ENCODE measurements at places on chromosomes 6 and 20. TPM values are rescaled to one million over a fixed set of nuclear protein-coding genes. Genes with fewer than 3 reads are reported as not detected.

Gene HAO1
- not detected for total RNA-seq

Gene CLDN20
- total RNA-seq: not detected

Gene KIF6
- not detected for total RNA-seq

Gene ANKRD60
- total RNA-seq: not detected

Gene SSTR4
- total RNA-seq: not detected

Gene TPD52L1
- total RNA-seq: not detected

Gene C6orf120
- 21.3 TPM for total RNA-seq

Gene GABRR1
- total RNA-seq: not detected

Gene KHDC1L
- not detected for total RNA-seq

Gene ACOT8
- total RNA-seq: 19.1 TPM

Gene DAAM2
- not detected for total RNA-seq

Gene TBCC
- total RNA-seq: 68.3 TPM

Gene HIVEP2
- 48.6 TPM for total RNA-seq

Gene MYB
- 2.6 TPM for total RNA-seq

Data from CD4-positive, alpha-beta T cell (primary cell).